Hematopoietic multipotent progenitor cell treated with erythropoietin and hydrocortisone succinate and interleukin-3 and kit ligand, for 17 days (in vitro differentiated cells): ENCODE measurements at places on chromosomes 6 and 20.

GRCh38 chr20:61789329-61789728, 276.4 kb downstream of the TAF4 start:
- no peak for DNase-seq

- no peak for DNase-seq
These were observed 246.8 kb downstream of the QKI start for GRCh38 chr6:163661272-163661671.

- DNase-seq, result no peak
These were observed 23.3 kb downstream of the MAP7 start for GRCh38 chr6:136526937-136527336.

- DNase-seq, result no peak
These were observed 59.5 kb upstream of the RNF144B start for GRCh38 chr6:18327626-18328025.

DNA sequence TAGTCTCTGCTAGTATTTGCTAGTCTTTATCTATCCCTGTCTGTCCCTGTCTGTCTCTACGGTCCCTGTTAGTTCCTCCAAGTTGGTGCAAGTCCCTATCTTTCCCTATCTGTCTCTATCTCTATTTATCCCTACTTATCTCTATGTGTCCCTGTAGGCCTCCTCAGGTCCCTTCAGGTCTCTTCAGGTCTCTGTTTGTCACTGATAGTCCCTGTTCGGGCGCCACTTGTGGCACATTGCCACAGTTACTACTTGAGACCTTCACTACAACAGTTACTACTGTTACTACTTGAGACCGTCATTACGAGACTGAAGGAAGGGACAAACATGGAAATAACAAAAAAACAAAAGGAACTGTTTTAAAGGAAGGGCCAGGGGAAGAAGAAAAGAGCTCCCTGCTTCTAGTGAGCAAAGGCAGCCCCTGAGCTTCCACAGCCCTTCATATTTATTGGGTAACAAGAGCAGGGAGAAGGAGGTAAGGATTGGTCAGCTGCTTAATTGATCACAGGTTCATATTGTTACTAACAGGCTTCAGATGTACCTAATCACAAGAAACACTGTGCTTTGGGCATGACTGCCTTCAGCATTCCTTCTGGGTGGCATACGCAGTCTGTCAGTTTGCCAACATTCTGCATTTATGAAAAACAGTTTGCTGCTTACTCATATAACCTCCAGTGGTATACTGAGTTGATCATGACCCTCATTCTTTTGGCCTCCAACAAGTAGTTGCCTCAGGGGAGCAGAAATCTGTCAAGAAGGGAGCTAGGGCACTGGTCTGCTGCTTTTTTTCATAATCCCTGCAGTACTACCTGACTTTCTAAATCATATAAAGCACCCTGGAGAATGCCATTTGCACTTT, 8.4 kb downstream of the EPB41L2 start:
- DNase-seq, result no peak

GRCh38 chr20:64042054-64042781, 6.2 kb downstream of the C20orf204 start:
- no peak for DNase-seq
